ENCODE measurements at places on chromosomes 1 and 21. TPM values are rescaled to one million over a fixed set of nuclear protein-coding genes. Genes with fewer than 3 reads are reported as not detected.

Gene S100A9
- total RNA-seq: 1,024 TPM

Gene WDR64
- not detected for total RNA-seq

Gene ZFP69B
- 3.5 TPM for total RNA-seq

Gene PTPRU
- 11.2 TPM for total RNA-seq

Gene UBR4
- total RNA-seq: 93.4 TPM

Gene PAX7
- 1.4 TPM for total RNA-seq

Gene ANGPTL1
- total RNA-seq: 104 TPM

Gene TFF2
- total RNA-seq: not detected

Gene KANK4
- total RNA-seq: 10.1 TPM

Gene PTGFRN
- 113 TPM for total RNA-seq

Gene RGS18
- total RNA-seq: 4.4 TPM

Gene PIP5K1A
- 70.1 TPM for total RNA-seq

Gene KCNE2
- 0.69 TPM for total RNA-seq

Gene MX2
- 4.5 TPM for total RNA-seq

Gene KRTAP10-8
- not detected for total RNA-seq

Gene HOOK1
- 13.3 TPM for total RNA-seq

Gene PSEN2
- 13.9 TPM for total RNA-seq

Gene SERTAD4
- total RNA-seq: 5.7 TPM

Gene GLMN
- total RNA-seq: 16.2 TPM

Gene ZNF695
- total RNA-seq: 1.7 TPM

Gene SERBP1
- 210 TPM for total RNA-seq

Gene PM20D1
- 0.39 TPM for total RNA-seq

Gene RGS8
- not detected for total RNA-seq

Gene CHIT1
- 2.6 TPM for total RNA-seq

Gene IGSF3
- 47.0 TPM for total RNA-seq

Gene AMY2A
- not detected for total RNA-seq

Gene RAB42
- total RNA-seq: 6.4 TPM

Gene SH2D2A
- total RNA-seq: 0.89 TPM

Gene C1orf226
- total RNA-seq: 1.5 TPM

Gene CYP4A11
- not detected for total RNA-seq

Gene LEFTY1
- total RNA-seq: 0.30 TPM

Gene RCSD1
- total RNA-seq: 13.0 TPM

Gene C1orf115
- 12.7 TPM for total RNA-seq

Gene GPR61
- total RNA-seq: under 0.01 TPM

Gene SDHB
- 62.9 TPM for total RNA-seq

Gene RAP1GAP
- 3.9 TPM for total RNA-seq

Gene SPAG17
- 3.3 TPM for total RNA-seq

Gene ESRRG
- 2.3 TPM for total RNA-seq

Gene MLLT11
- 3.1 TPM for total RNA-seq

Gene XCL1
- total RNA-seq: 0.39 TPM

Gene REN
- total RNA-seq: 0.30 TPM

Gene NFASC
- 1.4 TPM for total RNA-seq

Gene TTC34
- 0.10 TPM for total RNA-seq

Gene PDE9A
- 3.4 TPM for total RNA-seq

Gene C1orf50
- total RNA-seq: 5.2 TPM

Gene OBSCN
- 79.3 TPM for total RNA-seq

Measured in skin of body (tissue), 3 donors.